Activated CD4-positive, alpha-beta T cell treated with anti-CD3 and anti-CD28 coated beads for 36 hours (primary cell): ENCODE measurements at places on chromosomes 12 and 14. TPM values are rescaled to one million over a fixed set of nuclear protein-coding genes. Genes with fewer than 3 reads are reported as not detected.

- DNase-seq = no peak
Observed at GRCh38 chr12:103161582-103162362, 204.3 kb downstream of the ASCL1 start.

TMEM119 gene
- total RNA-seq = 0.28 TPM

DEGS2 gene
- 2.6 TPM for total RNA-seq

DNA sequence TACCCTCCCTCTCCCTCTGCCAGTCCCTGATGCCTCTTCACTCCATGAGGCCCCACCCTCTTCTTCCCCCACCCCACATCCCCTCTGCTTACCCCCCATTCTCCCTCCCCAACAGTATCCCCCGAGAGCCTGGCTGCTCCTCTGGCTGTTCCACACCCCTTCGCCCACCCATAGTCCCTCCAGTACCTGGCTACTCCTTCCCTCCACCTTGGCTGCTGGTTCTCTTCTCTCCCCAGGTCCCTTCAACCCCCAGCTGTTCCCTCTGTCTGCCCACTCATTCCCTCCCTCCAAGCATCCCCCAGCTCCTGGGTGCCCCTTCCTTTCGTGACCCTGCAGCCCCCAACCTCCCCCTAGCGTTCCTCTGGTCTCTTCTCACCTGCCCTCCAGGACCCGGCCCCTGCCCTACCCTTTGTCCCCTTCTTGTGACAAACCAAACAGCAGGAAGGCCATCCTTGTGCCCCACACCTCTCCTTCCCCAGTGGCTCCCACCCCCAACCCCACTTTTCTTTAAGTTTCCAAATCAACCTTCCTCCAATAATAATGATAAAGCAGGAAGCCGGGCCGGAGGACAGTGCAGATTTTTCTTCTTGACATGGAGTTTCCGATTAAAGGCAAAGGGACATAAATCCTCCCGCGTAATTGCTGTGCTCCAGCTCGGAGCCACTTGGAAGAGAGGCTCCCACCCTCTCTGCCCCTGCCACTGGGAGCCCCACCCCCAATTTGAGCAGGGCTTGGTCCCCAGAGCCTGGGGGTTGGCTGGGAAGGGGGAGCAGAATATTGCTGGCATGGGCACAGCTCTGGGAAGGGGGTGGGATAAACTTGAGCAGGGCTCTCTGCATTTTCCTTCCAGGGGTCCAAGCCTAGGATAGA is 40.0 kb downstream of the SMUG1 start:
- no peak for DNase-seq

DNA sequence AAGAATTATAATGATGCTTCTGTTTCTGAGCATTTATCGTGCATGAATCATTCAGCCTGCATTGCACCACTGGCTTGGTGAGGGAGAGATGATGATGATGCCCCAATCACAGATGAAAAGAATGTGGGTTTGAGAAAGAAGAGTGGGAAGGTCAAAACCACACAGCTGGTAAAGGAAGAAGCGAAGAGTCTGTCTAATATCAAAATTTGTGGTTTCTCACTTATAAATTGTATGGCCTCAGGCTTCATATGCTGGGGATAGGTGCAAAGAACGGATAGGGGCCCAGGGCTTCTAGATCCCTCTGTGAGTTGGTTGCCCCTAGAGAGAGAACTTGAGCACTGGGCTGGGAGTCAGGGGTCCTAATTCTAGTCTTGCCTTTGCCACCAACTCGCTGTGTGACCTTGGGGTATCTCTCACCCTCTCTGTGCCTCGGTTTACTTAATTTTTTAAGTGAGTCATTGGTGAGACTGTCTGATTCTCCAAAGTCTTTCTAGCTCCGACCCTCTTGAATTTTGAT is 2.2 kb downstream of the OASL start:
- peak; percentile 71 for DNase-seq

DNA sequence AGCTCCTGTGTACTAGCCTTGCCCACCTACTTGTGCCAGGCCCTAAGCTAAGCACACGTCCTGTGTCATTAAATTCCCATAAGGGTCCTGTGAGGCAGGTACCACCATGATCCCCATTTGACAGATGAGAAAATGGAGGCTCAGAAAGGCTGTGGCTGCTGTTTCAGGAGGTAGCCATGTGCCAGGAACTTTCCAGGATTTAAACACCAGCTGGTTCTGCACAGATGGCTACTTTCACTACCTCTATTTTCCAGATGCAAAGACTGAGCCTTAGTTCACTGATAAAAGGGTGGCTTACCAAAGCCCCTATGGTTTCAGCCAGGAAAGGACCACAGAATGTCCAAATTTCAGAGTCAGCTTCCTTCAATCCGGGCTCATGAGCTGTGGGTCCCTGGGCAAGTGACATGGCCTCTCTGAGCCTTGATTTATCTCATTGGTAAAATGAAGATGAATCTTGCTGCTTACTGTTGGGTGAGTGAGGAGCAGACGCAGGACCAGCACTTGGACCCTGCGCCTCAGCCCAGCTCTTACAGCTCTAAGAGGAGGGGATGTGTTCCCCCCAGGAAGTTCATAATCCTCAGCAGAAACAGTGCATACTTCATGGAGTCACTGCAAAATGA is 23.5 kb downstream of the CMKLR1 start:
- DNase-seq = no peak

CCDC60 gene
- not detected for total RNA-seq
